ENCODE measurements at places on chromosomes 12 and 14. TPM values are rescaled to one million over a fixed set of nuclear protein-coding genes. Genes with fewer than 3 reads are reported as not detected.

VASH1 gene
- 65.4 TPM for polyA plus RNA-seq

GRCh38 chr12:53754188-53754585 lies 2.4 kb upstream of the CISTR start:
- no peak for DNase-seq

DNA sequence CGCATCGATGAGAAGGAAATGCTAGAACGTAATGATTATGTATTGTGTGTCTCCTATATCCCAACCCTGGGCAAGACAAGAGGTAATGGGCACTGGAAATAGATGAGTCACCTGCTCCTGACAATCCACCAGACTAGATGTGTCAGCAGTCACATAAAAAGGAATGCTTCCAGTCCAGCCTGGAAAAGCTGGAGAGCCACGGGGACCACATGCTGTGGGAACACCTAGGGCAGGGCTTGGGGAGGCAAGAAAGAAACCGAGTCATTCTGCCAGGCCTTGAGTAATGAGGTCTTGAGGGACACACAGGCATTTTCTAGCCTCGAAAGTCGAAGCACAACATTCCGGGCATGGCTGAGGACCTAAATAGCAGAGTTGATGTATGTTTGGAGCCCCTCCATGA lies 716.7 kb upstream of the TMEM132C start:
- no peak for DNase-seq

DNA sequence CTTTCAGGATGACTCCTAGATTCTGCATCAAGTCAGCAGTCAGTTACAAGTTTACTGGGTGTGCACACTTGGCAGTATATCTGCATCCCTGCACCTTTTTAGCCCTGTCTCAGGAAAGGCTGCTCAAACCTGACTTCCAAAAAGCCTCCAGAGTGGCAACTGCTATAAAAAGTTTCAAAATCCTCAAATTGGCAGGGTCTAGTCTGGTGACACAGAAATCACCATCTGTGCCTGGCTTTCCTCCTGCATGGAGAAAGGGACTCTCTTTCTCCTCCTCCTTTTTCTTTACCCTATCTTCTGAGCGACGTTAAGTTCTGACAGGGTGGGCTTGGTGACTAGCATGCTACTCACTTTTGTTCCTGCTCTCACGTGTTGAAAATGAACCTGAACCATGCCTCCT lies 679.5 kb downstream of the C12orf50 start:
- DNase-seq: no peak

- no peak for DNase-seq
These were observed 16.4 kb upstream of the PUS1 start for GRCh38 chr12:131912518-131913274.

PLEKHG7 gene
- 1.8 TPM for polyA plus RNA-seq

- DNase-seq: no peak
These were observed 179.2 kb downstream of the CCDC91 start for GRCh38 chr12:28369483-28369882.

GRCh38 chr12:41008472-41008871 lies 179.6 kb upstream of the PDZRN4 start:
- DNase-seq: no peak

- no peak for DNase-seq
These were observed 100.7 kb downstream of the PPP2R5C start for GRCh38 chr14:101862177-101862576.

GRCh38 chr14:58912799-58913432 lies 275.2 kb downstream of the DACT1 start:
- DNase-seq: no peak

USP44 gene
- 0.76 TPM for polyA plus RNA-seq

KRT5 gene
- polyA plus RNA-seq: 0.50 TPM

GRCh38 chr12:28459481-28459880 lies 269.2 kb downstream of the CCDC91 start:
- no peak for DNase-seq

- peak; percentile 44 for DNase-seq
These were observed 65.7 kb downstream of the TNFAIP2 start for GRCh38 chr14:103188810-103189480.

GRCh38 chr14:24329736-24330135 lies 5.1 kb downstream of the ADCY4 start:
- DNase-seq: no peak

REP15 gene
- polyA plus RNA-seq: 1.2 TPM

GRCh38 chr14:105588236-105588860 lies 62.0 kb downstream of the TMEM121 start:
- DNase-seq: no peak

DNA sequence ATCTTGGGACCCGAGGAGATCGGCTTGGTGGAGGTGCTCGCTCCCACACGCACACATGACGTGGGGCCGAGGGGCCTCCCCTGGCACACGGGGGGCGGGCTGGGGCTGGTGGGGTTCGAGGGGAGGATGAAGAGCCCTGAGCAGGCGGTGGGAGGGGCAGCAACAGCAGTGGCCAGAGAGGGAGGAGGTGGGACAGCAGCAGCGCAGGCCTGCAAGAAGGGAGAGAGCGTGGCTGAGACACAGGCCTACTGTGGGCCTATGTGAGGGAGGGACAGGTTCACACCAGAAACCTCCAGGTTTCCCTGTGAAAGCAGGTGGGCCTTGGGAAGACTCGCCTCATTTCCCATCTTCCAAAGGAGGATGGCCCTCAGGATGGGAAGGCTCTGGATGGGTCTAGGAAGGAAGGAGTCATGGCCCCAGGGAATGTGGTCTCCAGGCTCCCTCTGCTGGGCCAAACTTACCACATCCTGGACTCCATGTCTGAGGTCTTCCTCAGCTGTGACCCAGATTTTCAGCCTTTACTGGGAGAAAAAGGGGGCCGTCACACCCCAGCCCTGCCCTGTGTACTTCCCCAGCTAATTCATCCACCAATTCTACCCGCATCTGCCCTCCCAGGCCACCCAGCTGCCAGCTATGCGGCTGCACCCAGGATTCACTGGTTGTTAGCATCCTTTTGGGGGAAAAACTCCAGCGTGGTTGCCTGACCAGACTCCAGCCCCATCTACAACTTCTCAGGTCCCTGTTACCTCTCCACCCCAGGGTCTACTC lies 2.8 kb downstream of the PIANP start:
- DNase-seq: no peak

DNA sequence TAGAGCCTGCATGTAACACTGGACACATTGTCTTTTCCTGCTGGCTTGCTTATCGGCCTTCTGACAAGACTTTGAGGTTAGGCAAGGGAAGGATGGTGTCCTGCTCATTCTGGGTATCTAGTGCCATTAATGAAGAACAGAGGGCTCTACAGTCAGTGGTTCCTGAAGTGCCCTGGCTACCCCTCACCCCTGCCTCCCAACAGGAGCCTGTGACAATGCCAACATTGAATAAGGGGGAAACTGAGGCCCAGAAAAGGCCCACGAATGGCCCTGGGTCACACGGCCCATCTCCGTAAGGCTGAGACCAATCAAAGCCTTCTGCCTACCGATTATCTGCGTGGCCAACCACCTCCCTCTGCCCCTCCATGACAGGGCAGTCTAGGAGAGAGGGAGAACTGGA lies 2.1 kb downstream of the IFI27L2 start:
- no peak for DNase-seq

- no peak for DNase-seq
These were observed 96.3 kb upstream of the PLEKHA5 start for GRCh38 chr12:19033244-19033643.

DNA sequence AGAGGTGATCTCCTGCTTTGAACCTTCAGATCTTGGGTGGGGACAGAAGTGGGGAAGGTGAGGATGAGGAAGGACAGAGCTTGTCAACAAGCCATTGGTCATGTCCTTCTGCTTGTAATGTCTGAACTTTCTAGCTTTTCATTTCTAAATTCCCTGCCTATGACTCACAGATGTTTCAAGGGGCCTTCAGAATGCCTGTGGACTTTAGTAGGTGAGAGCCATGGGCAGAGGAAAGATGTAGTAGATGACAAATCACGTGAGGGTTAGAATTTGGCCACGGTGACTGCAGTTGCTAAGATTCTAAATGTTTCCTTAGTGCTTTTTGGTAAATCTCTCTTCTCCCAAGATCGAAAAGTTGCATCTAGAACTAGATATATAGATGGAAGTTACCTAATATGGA lies 18.7 kb upstream of the CREBL2 start:
- no peak for DNase-seq

DNA sequence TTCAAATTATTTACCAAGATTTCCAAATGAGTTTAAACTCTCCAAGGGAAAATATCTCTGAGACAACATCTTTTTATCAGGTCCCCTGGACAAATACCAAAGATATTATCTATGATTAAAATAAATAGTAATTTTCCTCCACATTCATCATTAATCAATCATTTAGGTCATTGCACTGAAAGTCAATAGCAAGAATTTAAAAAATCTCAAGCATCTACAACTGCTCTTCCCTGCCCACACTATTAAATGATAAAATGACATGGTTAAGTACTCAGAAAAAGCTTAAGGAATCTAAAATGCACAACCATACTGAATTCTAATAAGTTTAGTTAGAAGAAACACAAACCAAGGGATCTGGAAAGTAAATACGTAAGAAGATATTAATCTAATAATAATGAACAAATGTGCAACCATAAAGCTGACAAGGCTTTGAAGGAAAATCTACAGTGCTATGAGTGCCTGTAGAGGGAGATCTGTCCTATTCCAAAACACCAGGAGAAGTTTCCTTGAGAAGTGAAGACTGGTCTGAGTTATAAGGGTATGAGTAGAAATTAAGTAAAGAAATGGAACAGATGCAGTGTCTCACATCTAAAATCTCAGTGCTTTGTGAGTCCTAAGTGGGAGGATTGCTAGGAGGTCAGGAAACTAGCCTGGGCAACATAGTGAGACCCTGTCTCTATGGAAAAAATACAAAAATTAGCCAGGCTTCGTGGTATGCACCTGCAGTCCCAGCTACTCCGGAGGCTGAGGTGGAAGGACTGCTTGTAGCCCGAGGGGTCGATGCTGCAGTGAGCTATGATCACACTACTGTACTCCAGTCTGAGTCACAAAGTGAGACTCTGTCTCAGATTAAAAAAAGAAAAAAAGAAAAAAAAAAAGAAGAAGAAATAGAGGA lies 19.2 kb downstream of the INTS13 start:
- no peak for DNase-seq

GRCh38 chr12:21223930-21224329 lies 92.9 kb downstream of the SLCO1B1 start:
- no peak for DNase-seq
